ENCODE measurements at places on chromosomes 5 and 9.

DNA sequence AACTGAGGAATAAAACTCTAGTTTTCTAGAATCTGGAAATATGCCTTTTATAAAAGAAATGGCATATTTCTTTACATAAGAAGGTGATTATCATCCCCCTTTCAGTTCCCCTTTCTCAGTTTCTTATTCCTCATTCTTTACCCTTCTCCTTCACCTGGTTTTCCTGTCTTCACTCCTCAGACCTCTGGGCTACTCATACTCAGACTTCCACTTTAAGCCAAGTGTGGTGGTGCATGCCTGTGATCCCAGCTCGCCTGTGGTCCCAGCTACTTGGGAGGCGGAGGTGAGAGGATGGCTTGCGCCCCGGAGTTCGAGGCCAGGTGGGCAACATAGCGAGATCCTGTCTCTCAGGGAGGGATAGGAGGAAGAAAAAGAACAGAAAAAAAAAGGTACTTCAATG, 57.2 kb downstream of the RANBP6 start:
- no peak for DNase-seq

- DNase-seq, result no peak
Measured at GRCh38 chr5:138022912-138023311, 10.0 kb downstream of the FAM13B start.

DNA sequence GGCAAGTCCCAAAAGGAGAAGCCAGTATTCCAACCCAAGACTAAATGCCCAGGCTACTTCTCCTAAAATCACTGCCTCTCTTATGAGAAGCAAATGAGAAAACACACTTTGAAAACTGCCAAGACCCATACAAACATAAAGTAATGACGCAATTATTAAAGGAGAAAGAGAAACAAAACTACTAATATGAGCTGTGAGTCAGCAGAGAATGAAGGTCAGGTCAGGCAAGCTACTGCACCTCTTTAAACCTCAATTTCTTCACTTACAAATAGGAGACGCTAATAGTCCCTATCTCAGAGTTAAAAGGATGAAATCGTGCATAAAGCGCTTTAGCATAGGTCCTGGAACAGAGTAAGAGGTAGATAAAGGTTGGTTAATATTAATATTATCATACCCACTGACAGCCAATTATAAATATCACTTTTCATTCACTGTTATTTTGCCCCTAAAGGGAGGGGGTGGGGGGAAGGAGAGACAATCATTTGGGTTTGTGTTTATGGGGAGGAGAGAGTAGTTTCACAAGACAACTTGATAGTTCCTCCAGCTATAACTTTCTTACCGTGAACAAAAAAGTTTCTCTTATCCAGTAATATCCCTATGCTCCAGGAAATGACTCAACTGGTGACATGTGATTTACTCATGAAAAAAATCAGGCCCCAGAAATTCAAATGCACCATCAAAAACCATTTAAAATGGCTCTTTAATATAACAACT, 3.6 kb downstream of the PSMB7 start:
- no peak for DNase-seq

GRCh38 chr5:71982717-71983395, 124.4 kb upstream of the MAP1B start:
- no peak for DNase-seq

DNA sequence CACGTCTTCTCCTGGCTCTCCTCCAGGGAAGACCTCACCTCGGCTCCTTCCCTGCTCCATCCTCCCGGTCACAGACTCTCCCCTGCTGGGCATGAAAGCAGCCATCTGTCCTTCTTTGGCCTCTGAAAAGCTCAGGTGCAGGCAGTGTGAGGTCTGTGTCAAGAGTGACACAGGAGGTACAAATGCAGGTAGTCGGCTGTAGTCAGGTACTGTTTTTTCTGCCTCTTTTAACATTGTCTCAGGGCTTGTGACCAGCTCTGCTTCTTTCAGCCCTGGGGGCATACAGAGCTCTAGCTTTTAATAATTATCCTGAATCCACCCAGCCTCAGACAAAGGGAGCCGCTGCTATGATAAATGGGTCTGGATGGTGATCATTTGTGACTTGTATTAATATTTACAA, 46.4 kb downstream of the C5orf15 start:
- DNase-seq, result no peak

GRCh38 chr5:142426129-142427014, 101.6 kb upstream of the SPRY4 start:
- no peak for DNase-seq

DNA sequence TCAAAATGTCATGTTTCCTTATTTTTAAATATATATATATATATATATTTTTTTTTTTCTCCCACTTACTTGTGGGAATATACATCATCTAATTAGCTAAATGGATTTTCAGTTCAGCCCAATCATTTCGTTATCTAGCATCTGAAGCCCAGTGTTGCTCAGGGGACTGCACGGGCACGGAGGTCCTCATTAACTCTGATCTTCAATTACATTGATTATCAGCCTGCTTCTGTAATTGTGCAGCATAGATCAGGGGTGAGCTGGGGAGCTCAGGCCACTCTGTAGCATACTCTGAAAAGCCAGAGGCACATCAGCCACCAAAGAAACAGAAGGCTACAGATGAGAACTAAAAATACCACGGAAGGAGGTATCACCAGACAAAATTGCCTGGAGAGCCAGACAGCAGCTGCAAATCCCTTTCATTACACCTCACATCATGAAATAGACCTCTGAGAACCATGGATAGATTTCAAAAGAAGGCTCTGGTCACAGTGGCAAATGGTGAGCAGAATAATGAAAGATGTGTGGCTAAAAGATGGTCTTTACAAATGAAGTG, 326.4 kb downstream of the TRIM32 start:
- no peak for DNase-seq

DNA sequence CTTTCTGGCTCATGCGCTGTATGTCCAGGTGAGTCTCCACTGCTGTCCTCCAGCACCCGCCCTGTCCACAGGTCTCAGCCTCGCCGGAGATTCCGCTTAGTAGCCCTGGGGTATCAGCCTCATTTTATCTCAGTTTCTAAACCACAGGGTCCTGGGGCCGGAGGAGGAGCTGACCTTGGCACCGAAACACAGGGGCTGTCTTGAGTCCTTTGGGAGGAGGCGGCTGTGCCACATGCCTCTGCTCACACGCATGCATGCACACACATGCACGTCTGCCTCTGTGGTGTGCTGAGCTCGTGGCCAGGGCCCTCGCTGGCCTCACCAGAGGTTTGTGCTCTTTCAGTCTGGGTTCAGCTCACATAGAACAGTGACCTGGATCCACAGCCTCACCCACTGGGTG, 23.3 kb downstream of the TRIP13 start:
- DNase-seq, result no peak

DNA sequence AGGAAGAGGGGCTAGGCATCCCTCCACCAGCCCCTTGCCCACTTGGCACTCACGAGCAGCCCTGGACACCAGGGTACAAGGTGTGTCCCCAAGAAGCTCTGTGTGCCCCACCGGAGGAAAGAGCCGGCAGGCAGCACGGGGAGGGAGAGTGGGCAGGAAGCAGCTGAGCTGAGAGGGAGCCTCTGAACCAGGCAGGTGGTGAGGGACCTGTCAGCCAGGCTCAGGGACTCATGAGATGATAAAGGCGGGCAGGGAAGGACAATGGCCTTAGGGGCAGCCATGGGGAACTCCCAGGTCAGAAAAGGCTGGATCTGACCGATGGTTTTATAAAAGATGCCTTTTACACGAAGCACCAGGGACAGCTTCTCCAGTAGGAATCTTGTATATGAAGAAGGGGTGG, 112.0 kb downstream of the VAV2 start:
- DNase-seq, result no peak

DNA sequence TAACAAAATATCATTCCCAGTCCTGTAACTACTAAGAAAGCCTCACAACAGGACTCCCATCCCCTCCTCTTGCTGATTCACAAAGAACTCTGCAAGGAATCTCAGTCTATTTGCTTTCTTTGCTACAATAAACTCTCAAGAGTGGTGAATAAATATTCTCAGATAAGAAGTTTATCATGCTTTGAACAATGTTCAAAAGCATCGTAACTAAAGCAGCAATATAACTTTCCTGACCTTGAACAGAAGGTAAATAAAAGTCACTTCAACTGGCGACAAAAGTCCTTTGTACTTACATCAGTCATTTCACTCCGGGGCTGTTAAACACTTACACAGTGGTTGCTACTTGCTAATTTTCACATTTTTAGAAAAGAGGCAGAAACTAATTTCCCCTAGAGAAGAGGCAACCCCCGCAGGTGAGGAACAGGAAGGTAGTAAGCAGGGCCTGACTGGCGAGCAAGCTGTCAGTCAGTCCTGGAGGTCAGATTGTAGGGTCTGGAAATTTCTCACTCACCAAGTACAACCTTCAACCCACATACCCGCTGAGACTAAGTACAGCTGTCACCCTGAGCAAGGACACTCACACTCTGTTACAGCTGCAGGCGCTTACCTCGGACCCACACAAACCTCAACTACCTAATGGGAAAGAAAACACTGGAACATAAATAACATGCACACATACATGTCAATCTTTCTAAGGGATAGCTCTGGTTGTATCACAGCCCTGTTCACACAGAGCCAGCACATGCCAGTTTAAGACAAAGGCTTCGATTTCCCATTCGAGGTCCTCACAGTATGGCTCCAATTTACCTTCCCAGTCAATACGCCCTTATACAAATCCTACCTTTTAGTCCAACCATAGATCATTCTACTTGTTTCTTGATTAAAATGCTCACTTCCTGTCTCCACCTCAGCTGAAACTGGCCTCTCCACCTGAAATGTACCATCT, 104.6 kb upstream of the RETREG1 start:
- no peak for DNase-seq

GRCh38 chr9:3721096-3721495, 195.3 kb upstream of the RFX3 start:
- no peak for DNase-seq

DNA sequence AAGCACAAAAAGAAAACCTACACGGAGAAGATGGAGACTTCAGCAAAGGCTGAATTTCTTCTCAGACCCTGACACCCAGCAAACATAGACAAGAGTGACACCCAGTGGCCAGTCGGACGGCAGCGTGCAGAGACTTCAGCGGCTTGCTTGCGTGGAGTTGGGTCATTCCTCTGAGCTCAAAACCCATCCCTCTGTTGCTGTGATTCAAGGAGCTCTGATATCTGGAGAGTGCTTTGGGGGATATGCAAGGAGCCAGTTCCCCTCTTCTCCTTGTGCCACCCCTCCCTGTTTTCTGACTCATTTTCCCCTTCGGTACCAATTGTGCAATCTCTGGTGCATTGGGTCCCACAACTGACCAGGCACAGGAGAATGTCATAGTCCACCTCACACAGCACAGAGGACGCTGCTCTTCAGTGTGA, 27.5 kb downstream of the SH3TC2 start:
- DNase-seq, result peak; percentile 55

- DNase-seq, result no peak
Measured at GRCh38 chr5:5422819-5423515, 490 bp downstream of the ICE1 start.

- no peak for DNase-seq
Measured at GRCh38 chr5:142222225-142222865, 102.5 kb downstream of the SPRY4 start.

- DNase-seq, result no peak
Measured at GRCh38 chr9:95074632-95075031, 242.9 kb downstream of the FANCC start.

DNA sequence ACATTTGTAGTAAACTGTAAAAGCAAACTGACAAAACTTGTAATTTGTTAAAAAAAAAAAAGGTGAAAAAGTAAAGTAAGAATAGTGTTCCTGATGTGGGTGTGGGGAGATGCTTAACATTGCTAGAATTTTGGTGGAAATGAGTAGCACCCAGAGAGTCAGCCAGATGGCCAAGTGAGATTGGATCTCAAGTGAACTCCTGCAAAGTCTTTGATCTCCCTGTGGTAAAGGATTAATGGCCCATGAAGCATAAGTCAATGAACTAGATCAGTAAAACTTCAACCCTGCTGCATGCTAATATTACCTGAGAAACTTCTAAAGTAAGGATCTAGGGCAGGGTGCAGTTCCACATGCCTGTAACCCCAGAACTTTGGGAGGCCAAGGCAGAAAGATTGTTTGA, 19.0 kb upstream of the FAM169A start:
- DNase-seq, result no peak

DNA sequence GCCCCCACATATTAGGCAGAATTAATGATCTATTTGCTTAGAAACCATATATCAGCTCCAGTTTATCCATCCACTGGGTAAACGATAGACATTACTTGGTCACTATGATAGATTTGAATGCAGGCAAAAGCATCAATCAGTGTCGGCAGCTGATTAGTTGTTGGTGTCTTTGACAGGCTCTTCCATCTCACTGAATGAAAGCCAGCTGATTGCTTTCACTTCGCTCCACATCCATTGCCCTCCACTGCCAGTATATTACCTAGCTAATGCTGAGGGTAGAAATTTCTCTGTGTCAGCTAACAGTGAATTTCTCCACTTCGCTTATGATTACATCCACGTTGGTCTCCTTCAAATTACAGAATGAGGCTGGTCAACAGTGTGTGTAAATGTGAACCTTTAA, 821.3 kb upstream of the TYRP1 start:
- no peak for DNase-seq

DNA sequence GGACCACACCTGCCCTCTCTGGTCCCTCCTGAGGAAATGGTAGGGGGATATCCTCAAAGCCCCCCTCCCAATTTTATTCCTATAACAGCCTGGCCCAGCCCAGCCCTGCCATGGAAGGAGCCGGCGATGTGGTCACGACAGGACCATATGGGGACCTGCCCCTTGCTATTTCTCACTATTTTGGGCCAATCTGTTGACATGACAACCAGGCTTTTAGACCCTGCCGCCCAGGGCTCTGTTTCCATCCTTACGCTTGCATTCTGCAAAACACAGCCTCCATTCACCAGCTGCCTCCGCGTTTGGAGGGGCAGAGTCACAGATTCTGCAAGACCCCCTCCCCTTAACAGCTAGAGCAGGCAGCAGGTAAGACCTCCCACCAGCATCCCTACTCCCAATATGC, 112.2 kb downstream of the GABBR2 start:
- DNase-seq, result no peak

GRCh38 chr9:70924380-70924779, 197.0 kb downstream of the TRPM3 start:
- no peak for DNase-seq

- DNase-seq, result no peak
Measured at GRCh38 chr5:10288592-10289219, 19.0 kb downstream of the CMBL start.

- DNase-seq, result peak; percentile 66
Measured at GRCh38 chr5:170265522-170265921, 32.1 kb downstream of the LCP2 start.

GRCh38 chr9:38355517-38356120, 36.9 kb upstream of the ALDH1B1 start:
- DNase-seq, result no peak

- no peak for DNase-seq
Measured at GRCh38 chr5:122602700-122603099, 172.2 kb upstream of the SNX2 start.

- no peak for DNase-seq
Measured at GRCh38 chr5:172940268-172941066, 18.8 kb upstream of the RPL26L1 start.

DNA sequence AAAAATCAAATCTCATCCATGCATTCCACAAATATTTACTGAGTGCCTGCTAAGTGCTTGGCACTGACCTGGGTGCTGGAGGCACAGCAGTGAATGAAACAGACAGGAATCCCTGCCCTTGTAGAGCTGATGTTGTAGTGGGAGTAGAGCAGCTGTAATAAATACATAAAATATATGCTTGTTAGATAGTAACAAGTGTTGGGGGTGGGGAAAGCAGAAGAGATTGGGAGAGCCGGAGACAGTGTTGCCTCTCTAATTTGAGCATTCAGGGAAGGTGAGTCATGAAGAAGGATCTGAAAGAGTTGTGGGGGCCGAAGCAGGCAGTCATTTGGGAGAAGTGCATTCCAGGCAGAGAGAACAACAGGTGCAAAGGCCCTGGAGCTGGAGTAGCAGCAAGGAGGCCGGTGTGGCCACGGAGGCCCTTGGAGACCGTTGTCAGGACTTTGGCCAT, 97.9 kb downstream of the ZNF618 start:
- DNase-seq, result no peak
